Kidney epithelial cell (primary cell): ENCODE measurements at places on chromosomes 16 and 17. TPM values are rescaled to one million over a fixed set of nuclear protein-coding genes. Genes with fewer than 3 reads are reported as not detected.

DNA sequence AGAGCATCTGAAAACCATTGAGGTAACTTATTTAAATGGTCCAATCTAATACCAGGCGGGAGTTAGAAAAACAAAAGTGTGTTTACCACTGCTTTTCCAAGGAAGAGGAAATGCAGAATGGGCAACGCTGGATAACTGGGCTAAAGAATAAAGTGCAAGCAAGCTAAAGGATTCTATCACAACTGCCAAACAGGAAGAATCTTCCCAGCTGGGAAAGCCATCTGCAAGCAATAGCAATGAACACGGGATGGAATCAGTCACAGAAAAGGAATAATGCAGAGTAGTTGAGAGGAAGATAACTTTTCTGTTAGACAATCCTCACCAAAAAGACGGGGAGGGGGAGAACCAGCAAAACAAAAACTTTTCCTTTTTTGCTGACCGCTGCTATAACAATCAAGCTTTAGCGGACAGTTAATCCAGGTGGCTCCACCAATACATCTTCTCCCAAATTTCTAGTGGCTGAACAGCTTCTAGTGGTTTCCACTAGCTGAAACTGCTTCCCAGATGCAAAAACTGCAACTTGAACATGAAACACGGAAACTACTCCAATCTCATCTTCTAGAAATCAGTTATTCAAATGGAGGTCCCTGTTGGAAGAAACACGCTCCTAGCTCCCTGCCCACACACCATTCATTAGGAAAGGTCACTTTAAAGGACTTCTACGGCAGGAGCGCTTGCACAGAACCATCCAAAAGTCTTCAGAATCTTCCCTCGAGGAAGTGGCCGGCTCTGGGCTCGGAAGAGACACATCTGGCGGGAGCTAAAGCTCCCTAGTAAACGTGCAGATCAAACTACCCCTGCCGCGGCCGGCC, 929 bp downstream of the TMEM11 start:
- DNase-seq = no peak

DNA sequence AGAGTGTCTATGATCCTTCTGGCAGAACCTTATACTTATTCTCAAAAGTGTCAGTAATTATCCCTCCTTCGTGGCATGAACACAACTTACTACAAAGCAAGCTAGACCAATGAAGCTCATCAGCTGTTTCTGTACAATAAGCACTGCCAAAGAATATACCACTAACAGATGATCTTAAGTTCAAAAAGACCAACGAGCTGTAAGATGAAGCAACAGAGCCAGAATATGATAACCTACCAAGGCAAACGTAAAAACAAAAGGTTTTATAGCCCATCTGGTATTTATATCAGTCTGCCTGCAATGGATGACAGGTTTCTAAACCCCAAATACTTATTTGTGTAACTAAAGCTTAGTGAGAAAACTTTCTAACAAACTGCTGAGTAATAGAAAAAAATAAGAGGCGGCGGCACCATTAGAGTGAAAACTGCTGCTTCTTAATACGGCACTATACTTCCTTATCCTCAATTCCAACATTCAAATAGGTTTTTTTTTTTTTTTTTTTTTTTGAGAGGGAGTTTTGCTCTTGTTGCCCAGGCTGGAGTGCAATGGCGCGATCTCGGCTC, 22.1 kb downstream of the NME2 start:
- no peak for DNase-seq

DNA sequence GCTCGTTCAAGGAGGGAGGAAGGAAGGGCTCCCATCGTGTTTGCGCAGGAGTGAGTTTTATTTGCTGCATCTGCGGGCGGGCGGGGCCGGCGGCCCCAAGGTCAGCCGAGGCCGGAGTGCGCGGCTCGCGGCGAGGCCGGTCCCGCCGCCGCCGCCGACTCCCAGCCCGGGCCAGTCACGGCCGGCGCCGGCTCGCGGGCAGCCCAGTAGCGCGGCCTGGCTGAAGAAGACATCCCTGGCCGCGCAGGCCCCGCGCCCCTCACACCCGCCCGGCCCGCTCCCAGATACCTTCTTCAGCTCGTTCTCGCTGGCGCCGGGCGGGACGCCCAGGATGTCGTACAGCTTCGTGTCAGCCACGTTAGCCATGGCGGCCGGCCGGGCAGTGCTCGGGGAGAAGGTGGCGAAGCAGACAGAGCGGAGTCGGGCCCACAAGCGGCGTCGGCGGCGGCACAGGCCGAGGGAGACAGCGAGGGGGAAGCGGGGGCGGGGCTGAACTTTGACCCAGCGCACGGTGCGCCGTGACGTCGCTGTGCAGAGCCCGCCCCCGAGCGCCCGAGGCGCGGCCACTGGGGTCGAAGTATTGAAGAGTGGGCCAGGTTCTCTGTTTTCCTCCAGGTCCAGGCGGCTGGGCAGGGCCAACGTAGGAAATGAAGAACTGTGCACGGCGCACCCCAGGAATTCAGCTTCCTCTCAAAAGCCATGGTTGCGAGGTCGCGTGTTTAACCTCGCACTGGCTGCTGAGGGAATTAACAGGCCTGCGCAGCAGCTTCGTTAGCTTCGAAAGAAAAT, at the start of gene DNAJA2:
TSS of gene DNAJA2 (minus strand) at position 468 of the 789 bp plus-strand sequence. CDS start at position 366, 102 bp downstream.
- peak; percentile 41 for DNase-seq

DNA sequence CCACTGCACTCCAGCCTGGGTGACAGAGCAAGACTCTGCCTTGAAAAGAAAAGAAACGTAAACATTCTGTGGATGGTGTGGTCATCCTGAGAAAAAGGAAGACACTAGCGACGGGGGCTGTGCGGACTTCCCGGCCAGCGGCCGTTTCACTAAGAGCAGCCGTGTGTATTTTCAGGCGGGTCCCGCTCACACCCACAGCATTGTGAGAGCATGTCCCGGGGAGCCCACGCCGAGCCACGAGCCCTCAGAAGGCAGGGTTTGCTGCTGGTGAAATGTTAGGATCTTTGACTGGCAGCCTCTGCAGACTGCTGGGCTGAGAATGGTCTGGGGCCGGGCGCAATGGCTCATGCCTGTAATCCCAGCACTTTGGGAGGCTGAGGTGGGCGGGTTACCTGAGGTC, 40.3 kb downstream of the LMF1 start:
- no peak for DNase-seq

DNA sequence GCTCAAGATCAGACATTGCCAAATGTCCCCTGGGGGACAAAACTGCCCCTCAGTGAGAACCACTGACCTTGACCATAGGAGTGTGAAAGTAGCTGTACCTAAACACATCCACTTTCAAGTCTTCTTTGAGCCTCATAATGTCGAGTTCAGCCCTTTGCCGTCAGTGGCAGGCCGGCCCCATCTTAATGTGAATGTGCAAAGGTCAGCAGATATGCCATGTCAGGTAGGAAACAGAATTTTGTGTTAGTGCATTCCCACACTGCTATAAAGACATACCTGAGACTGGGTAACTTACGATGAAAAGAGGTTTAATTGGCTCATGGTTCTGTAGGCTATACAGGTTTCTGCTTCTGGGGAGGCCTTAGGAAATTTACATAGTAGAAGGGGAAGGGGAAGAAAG, 95.1 kb upstream of the PIRT start:
- no peak for DNase-seq

DNA sequence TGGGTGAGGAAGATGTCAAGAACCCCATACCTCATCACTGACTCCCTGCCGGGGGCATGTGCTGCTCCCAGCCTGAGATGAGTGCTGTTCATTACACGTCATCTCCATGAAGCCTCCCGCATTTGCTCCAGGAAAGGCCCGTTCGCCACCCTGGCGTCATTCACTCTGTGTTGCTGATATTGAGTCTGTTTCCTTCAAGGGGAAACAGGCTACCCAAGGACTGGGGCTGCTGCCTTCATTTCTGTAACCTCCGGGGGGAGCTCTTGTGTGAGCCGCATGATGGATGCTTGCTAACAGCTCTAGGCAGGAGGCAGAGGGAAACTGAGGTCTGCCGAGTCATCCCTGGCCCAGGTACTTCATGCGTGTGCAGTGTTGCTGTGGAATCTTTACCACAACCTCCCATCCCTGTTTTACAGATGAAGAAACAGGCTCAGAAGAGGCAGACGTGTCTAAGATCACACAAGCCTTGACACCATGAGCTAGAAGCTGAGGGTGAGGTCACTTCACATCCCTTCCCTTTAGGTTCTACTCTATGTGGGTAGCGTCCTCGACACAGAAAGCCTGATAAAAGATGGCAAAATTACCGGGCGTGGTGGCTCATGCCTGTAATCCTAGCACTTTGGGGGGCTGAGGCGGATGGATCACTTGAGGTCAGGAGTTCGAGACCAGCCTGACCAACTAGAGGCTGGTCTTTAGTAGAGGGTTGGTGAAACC, 3.5 kb upstream of the ARMC5 start:
- DNase-seq = no peak

DNA sequence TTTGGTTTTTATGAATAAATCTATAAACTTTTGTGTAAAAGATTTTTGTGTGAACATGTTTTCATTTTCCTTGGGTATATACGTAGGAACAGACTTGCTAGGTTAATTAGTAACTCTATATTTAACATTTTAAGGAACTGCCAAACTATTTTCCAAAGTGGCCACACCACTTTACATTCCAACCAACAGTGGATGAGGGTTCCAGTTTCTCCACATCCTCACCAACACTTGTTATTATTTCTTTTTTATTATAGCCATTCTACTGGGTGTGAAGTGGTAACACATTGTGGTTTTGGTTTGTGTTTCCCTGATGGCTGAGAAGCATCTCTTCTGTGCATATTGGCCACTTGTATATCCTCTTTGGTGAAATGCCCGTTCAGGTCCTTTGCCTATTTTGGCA, 20.0 kb downstream of the LYRM9 start:
- DNase-seq = no peak

DNA sequence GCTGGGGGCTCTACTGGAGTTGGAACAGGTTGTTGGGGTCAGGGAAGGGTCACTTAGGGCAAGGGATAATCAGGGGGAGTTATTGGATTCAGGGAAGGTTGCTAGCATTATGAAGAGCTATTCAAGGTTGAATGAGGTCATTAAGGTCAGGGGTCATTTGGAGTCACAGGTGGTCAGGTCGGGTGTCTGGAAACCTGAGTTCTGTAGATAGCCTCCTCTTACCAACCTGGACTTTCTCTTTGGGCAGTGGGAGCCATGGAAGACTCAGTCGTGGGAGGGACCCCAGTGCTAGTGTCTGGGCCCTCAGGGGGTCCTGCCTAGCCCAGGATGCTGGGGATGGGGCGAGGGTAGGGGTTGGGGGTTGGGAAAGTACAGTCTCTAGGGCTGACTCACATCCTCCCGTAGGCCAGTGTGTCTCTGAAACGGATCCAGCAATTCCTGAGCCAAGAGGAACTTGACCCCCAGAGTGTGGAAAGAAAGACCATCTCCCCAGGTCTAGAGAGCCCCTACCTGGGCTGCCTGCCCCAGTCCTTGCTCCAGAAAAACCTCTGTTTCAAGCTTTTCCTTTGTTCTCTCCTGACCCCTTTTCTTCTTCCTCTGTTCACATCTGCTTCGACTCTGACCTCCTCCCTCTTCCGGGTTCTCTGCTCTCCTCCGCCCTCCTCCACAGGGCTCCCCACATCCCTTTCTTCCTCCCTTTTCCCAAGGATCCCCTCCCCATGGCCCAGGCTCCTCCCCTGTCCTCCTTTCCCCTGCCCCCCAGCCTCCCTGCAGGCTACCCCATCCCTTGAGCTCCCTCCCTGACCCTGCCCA, 33.5 kb downstream of the ABCC3 start:
- DNase-seq = no peak

- no peak for DNase-seq
Observed at GRCh38 chr16:82414476-82414875, 212.3 kb upstream of the CDH13 start.

DNA sequence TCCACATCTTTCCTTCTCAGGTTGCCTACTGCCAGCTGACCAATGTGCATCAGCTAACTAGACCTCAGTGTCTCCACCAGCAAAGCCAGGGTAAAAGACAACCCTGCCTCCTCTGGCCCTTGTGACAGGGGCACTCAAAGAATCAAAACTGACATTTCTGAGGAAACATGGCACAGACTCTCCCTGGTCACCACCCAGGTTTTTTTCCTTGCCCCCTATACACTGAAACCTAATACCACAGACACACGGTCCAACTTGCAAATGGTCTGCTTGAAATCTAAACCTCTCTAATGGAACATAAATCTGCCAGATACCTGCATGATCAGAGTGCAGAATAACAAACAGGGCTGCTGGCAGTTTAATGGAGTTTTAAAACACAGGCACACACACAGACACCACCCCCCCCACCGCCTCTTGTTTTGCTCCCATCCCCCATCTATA, 19.5 kb upstream of the CORO6 start:
- no peak for DNase-seq

GRCh38 chr16:5769513-5769912, 671.9 kb upstream of the EEF2KMT start:
- no peak for DNase-seq

DNA sequence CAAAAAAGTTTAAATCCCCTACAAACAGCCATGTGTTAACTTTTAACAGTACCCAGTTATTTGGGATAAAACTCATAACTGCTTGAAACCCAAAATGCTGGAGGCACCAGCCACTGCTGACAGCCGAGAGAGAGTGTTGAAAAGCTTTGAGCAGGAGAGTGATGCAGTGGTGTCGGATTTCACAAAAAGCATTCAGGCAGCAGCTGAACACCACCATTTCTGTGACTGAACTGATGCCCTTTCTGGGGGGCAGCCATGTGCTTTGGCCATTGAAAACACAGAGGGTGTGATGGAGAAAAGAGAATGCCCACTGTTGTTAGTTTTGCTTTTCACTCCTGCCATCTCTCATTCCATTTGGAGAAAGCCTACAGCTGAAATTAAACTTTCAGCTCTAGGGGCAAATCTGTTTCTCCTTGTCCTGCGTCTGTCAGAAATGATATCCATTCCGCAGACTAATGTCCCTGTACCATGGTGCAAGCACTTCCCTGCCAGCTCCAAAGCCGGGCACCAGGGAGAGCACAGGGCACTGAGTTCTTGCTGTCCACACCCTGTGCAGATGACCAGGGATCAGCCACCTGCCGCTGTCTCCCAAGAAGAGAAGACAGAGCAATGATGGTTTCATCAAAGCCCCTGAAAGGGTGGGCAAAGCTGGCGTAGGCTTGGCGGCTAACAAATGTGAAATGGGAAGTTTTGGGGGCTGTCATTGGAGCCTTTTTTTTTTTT, 16.6 kb upstream of the MLYCD start:
- DNase-seq = no peak

- DNase-seq = no peak
Observed at GRCh38 chr16:30376461-30376902, 1.9 kb downstream of the MYL11 start.

Gene CHST5
- 0.07 TPM in 1 of 2 replicates, not detected in the other for total RNA-seq

Gene KRTAP4-2
- total RNA-seq = not detected in 2 replicates

Gene PRKCB
- 6.0 and 7.1 TPM in 2 replicates for total RNA-seq

Gene CBX8
- total RNA-seq = 2.5 and 2.7 TPM in 2 replicates
